ENCODE measurements at places on chromosomes 7 and 10.

- DNase-seq = no peak
These were observed 5.6 kb upstream of the EMX2 start for GRCh38 chr10:117536866-117537435.

DNA sequence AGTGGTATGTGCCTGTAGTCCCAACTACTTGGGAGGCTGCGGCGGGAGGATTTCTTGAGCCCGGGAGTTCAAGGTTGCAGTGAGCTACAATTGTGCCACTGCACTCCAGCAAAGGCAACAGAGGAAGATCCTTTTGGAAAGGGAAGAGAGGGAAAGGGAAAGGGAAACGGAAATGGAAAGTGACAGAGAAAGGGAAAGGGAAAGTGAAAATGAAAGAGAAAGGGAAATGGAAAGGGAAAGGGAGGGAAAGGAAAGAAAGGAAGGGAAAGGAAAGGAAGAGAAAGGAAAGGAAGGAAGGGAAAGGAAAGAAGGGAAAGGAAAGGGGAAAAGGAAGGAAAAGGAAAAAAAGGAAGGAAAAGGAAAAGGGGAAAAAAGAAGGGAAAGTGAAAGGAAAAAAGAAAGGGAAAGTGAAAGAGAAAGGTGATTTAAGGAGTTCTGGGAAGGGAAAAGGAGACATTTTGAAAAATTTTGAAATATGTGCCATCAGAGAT, 2.3 kb upstream of the ZC3HAV1 start:
- no peak for DNase-seq

- no peak for DNase-seq
These were observed 49.1 kb downstream of the SLC37A3 start for GRCh38 chr7:140349144-140349771.

- DNase-seq = no peak
These were observed 117.4 kb downstream of the INPP5A start for GRCh38 chr10:132654708-132655661.

Data from stimulated activated CD8-positive, alpha-beta memory T cell treated with anti-CD3 and anti-CD28 coated beads, Interleukin-15, amount 100 ng/mL, for 4 hours (primary cell).